ENCODE measurements at places on chromosomes 5 and 9.

DNA sequence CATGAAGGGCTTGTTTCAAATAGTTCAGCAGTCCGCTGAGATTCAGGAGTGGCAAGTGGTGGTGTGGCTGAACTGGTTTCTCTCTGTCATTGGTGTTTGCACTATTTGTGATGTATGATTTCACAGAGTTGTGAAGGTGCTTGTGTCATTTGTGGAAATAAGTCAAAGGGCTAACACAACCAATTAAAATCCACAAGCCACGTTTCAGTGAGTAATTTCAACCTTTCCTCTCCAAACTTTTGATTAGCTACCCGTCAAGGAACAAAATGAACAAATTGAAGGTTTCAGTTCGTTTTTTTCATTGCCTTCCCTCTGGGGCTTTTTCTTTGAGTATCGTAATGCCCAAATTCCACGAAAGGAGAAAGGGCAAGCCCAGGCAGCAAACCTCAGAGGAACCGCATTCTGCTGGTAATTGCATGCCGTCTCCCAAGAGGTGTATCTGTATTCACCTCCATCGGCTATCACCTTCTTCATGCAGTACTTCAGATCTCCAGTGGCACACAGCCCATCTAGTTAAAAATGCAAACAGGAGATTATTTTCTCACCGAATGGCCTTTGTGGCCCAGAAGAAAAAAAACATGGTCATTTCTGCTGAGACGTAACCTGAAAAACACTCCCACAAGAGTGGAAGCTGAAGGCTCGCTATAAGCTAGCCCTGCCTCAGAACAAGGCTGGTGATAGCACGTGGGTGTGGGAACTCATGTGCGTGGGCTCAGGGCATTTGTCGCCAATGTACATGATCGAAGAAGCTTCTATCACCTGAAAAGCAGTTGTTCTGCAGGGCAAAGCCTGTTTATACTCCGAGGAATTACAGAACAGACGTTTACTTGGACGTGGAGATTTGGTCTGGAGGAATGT, 197.1 kb downstream of the NR3C1 start:
- no peak for DNase-seq

- no peak for DNase-seq
These were observed 61.8 kb downstream of the ITGA1 start for GRCh38 chr5:52849544-52849943.

GRCh38 chr5:5460311-5460710, 37.8 kb downstream of the ICE1 start:
- no peak for DNase-seq

GRCh38 chr9:88759364-88759763, 224.4 kb downstream of the NXNL2 start:
- DNase-seq: no peak

- DNase-seq: peak; percentile 32
These were observed 22.8 kb downstream of the IGIP start for GRCh38 chr5:140148508-140148907.

- peak; percentile 12 for DNase-seq
These were observed 26.6 kb upstream of the PIP5K1B start for GRCh38 chr9:68678430-68678829.

GRCh38 chr5:133869519-133870335, 98.7 kb downstream of the C5orf15 start:
- no peak for DNase-seq
